ENCODE measurements at places on chromosomes 7 and 10. TPM values are rescaled to one million over a fixed set of nuclear protein-coding genes. Genes with fewer than 3 reads are reported as not detected.

- DNase-seq, result no peak
These were observed 48.7 kb downstream of the UPF2 start for GRCh38 chr10:11993834-11994468.

DNA sequence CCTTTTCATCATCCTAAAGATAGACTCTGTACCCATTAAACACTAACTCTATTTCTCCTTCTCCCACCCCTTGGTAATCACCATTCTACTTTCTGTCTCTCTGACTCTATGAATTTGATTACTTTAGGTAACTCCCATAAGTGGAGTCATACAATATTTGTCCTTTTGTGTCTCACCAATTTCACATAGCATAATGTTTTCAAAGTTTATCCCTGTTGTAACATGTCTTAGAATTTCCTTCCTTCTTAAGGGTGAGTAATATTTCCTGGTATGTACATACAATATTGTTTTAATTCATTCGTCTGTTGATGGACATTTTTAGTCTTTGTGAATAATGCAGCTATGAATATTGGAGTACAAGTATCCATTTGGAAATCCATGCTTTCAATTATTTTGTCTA, 50.9 kb upstream of the CDCA7L start:
- DNase-seq, result no peak

DNA sequence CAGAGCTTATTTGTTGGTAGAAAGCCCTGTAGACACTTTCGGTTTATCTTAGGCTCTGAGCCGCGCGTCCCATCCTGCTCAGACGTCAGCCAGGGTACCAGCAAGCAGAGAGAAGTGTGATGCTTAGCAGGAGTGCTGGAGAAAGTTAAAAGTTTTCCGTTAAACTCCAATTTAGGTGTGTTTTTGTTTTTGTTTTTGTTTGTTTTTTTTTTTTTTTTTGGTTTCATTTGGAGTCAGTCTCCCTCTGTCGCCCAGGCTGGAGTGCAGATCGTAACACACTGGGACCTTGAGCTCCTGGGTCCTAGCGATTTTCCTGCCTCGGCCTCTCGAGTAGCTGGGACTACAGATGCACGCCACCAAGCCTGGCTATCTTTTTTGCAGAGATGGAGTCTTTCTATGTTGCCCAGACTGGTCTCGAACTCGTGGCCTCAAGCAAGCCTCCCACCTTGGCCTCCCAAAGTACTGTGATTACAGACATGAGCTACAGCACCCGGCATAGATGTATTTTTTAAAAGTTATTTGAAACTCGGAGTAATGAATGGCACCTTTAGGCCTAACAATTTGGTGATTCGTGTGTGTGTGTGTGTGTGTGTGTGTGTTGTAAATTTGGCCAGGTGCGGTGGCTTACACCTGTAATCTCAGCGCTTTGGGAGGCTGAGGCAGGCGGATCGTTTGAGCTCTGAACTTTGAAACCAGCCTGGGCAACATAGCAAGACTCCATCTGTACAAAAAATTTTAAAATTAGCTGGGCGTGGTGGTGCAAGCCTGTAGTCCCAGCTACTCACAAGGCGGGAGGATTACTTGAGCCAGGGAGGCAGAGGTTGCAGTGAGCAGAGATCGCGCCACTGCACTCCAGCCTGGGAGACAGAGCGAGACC, 1.3 kb upstream of the HIP1 start:
- no peak for DNase-seq

GRCh38 chr10:32132357-32132946, 76.2 kb upstream of the KIF5B start:
- no peak for DNase-seq

GRCh38 chr10:92834986-92835385, 13.3 kb upstream of the EXOC6 start:
- DNase-seq, result no peak

GRCh38 chr7:12584930-12585329, 14.4 kb downstream of the SCIN start:
- DNase-seq, result no peak

GRCh38 chr10:72954596-72955554, at the start of gene PLA2G12B:
PLA2G12B (minus strand) TSS chr10:72954806; CDS start chr10:72954685, 121 bp downstream.
- DNase-seq, result no peak

DNA sequence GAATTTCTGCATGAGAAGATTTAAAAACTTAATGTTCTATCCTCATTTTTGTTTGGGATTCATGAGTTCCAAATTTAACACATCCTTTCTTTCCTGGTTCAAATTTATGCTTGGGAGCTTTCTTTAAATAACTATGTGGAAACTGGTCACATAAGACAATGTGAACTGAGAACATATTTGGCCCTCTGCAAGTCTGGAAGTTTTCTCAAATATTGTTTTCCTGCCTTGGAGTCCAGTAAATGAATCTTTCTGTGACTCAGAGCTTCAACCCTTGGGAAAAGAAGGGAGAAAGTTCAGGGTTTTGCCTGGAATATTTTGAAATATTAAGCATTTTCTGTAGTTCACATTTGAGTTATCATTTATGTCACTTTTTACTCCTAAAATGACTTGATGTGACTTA, 559.0 kb upstream of the NRP1 start:
- no peak for DNase-seq

Gene CLCN1
- total RNA-seq, result under 0.01 TPM

DNA sequence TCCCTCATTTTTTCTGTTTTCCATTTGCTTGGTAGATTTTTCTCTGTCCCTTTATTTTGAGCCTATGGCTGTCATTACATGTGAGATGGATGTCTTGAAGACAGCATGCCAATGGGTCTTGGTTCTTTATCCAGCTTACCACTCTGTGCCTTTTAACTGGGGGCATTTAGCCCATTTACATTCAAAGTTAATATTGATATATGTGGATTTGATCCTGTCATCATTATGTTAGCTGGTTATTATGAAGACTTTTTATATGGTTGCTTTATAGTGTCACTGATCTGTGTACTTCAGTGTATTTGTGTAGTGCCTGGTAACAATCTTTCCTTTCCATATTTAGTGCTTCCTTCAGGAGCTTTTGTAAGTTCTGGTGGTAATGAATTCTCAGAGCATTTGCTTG, 89.3 kb upstream of the UNC5B start:
- DNase-seq, result no peak

Gene FAM204A
- 59.5 TPM for total RNA-seq

Gene ATP6V0A4
- 2.4 TPM for total RNA-seq

DNA sequence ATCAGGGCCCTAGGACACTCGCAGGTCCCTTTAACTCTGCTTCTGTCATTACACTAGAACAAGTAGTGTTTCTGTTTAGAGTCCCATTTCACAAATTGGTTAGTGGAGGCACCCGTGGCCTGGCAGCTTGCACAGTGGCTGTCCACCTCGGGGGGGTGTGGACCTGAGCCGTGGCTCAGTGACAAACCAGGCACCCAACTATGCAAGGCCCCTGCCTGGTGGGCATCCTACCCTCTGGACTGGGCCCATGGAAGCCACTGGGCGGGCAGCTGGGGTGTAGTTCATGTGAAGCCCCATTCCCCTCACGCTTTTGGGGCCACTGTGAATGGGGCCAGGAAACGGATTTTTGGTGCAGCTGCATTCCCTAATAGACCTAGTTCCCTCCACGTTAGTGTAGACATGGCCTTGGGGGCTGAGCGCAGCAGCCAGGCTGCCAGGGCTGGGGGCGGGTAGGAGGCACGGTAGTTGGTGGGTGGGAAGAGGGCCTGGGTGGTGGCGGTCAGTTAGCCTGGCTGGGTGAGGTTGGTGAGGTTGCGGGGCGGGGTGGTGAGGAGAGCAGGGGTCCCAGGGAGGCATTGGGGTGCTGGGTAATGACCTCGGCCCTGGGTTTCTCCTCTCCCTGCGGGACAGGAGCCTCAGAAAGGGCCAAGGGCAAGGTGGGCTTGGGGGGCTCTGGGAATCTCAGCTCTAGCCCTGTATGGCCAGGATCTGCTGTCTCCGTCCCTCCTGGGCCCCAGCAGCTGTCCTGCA, 18.7 kb downstream of the ZNF316 start:
- peak; percentile 13 for DNase-seq

DNA sequence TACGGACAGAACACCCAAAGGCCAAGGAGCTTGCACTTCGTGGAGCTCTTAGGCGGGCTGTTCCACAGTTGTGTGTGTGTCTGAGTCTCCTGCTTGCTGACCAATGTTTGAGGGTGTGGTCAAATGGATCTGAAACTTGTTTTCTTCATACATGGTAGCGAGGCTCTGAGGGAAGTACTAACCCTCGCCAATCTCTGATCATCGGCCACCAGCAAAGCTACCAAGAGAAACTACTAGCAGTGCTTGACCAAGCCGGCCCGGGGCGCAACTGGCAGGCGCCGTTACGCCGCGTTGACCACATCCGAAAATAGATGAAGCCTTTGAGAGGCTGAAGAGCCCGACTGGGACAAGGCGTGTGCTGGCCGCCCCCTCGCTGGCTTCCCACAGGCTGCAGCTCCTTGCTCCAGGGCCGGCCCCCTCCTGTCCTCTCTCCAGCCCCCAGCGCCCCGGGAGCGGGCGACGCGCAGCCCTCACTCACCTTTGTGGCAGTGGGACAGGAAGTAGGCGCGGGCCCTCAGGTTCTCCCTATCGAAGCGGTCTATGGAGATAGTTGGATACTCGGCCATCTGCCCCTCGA, 384 bp downstream of the DCLRE1C start:
- DNase-seq, result no peak

Gene MYPN
- not detected for total RNA-seq

DNA sequence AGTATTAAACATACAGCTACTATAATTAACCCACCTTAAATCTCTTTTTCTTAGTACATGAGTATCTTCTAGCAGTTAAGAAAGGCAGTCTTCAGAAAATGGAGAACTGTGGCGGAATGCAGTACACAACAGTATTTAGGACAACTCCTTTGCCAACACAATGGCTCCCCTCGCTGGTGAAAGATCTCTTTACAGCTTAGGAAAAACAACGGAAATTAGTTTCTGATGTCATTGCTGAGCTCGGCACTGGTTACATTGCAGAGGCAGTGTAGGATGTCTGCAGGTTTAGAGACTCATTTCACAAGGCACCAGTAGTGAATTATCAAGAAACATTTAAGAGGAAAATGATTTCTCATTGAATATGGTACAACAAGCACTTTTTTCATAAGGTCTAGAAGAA, 43.4 kb downstream of the GLRX3 start:
- DNase-seq, result no peak

DNA sequence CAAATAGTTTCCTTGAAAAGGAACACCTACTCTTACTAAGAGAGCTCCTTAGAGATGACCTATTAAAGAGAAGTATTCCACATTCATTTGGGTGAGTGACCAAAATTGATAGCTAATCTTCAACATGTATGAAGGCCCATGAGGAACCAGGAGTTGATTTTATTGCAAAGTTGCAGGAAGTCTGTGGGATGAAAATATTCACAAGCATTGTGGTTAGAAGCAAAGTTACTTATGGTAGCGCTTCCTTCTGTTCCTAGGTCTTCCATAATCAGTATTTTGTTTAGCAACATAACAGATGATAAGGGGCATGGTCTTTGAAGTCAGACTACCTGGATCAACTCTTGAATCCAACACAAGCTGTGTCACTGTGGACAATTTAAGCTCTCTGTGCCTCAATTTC, 164.5 kb downstream of the DGKB start:
- DNase-seq, result no peak

DNA sequence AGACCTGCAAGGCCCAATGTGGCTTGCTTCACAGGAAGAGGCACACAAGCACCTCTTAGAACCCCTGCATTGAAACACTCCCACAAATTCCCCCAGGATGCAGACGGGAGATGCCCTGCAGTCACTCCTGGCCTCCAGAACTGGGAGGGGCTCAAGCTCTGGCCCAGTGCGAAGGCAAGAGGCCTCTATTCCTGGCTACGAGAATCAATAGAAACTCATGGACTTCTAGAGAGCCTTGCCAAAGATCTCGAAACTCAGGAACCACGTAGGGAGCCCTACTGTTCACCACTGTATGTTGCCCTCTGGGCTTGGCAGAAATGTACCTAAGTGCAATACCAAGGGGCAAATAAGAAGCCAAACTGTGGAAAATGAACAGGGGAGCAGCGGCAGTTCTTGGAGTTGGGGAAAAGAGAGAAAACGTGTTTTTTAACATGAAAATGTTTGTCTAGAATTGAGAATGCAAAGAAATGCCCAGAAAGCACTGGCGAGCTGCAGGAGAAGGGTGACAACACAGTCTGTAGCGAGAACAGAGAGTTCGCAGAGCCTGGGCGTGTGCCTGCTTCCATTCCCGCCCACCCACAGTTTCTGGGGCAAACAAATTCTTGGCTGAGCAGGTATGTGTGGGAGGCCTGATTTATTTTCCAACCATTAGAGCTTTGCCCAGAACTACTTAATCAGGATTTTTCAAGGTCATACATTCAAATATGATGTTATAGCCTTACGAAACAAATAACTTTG, 260.5 kb upstream of the KLF14 start:
- no peak for DNase-seq

Gene CAV2
- 25.7 TPM for total RNA-seq

Gene NEUROG3
- not detected for total RNA-seq

Data from frontal cortex (tissue), 4 donors.